ENCODE measurements at places on chromosomes 7 and 10.

DNA sequence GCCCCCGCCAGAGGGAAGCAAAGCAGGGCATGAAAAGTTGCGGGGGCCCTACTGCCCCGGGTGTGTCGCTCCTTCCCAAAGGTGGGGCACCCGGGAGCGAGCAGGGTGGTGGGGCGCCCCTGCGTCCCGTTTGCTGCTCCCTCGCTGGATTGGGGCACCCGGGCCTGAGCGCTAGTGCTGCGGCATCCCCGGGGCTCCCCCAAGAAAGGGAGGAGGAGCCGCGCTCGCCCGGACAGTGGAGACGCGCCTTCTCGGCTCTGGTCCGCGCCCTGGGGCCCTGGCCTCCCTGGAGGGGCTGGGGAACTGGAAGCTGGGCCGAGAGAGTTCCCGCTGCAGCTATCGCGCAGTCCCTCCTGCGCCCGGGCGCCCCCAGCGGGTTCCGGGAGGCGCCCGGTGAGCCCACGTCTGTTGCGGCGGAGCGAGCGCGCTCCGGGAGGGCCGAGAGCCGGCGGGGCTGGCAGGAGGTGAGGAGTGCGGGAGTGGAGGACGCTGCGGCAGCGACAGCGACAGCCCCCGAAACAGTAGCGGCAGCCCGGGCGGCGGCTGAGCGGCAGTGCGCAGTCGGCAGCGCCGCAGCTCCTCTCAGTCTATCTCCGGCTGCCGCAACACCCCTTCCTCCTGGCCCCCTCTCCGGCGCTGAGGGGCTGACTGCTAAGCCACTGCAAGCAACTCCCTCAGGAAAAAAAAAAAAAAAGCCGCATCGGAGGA is 504 bp upstream of the BMPER start:
- DNase-seq: no peak

GRCh38 chr10:129330211-129330610 is 136.8 kb upstream of the MGMT start:
- no peak for DNase-seq

- no peak for DNase-seq
Measured at GRCh38 chr10:71882813-71883659, 32.0 kb upstream of the PSAP start.

DNA sequence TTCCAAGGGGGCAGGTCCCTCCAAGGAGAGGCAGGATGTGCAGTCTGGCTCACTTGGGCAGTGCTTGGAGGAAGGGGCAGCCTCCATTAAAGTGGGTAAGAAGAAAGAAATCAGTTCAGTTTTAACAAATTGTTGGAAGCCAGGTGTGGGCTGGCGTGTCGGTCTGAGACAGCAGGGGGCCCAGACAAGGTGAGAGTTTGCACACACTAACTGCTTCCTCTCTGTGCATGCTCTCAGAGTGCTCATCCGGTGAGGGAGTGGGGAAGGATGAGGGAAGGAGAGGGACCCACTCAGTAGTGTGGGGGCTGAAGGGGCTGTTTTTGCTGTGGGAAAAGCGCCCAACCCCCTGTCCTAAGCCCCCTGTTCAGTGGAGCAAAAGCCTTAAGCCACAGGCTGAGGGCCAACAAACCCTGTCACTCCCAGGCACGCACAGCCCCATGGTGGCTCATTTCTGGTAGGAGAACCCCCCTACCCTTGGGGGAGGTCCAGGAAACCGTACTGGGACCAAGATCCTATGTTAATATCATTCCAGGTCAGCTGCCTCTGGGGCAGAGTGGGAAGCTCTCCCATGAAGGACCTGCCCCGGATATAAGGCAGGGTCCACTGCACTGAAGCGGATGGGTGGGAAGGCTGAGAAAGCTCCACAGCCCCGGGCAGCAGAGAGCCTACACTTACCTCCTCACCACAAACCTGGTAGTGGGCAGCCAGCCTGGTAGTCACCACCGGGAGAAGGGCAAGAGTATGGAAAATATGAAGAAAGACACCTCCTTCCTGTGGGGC is 5.1 kb upstream of the PCBD1 start:
- no peak for DNase-seq

- no peak for DNase-seq
Measured at GRCh38 chr10:43689618-43689954, 40.9 kb upstream of the ZNF32 start.

DNA sequence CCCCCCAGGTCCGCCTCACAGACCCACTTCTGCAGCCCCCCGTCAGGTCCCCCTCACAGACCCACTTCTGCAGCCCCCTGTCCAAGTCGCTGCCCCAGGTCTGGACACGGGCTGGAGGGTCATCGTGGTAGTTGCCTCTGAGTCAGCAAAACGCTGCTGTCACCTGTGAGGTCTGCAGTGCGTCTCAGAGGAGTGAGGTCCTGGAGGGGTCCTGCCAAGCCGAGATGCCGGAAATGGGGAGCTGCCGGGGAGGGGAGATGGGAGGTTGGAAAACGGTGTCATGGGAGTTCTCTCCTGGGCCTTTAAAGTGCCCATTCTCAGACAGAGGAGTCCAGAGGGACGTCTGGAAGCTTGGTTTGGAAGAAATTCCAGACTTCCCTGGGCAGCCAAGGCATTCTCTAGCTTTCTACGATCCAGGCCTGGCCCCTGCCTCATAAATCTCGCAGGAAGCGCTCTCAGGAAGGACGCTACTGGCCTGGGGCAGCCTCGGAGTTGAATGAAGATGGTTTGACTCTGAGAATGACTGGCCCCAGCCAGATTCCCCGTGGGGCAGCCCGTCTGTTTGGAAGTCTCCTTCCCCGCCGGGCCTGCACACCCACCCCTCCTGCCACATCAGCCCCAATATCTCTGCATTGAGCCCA is 38.7 kb downstream of the CALML3 start:
- DNase-seq: no peak

DNA sequence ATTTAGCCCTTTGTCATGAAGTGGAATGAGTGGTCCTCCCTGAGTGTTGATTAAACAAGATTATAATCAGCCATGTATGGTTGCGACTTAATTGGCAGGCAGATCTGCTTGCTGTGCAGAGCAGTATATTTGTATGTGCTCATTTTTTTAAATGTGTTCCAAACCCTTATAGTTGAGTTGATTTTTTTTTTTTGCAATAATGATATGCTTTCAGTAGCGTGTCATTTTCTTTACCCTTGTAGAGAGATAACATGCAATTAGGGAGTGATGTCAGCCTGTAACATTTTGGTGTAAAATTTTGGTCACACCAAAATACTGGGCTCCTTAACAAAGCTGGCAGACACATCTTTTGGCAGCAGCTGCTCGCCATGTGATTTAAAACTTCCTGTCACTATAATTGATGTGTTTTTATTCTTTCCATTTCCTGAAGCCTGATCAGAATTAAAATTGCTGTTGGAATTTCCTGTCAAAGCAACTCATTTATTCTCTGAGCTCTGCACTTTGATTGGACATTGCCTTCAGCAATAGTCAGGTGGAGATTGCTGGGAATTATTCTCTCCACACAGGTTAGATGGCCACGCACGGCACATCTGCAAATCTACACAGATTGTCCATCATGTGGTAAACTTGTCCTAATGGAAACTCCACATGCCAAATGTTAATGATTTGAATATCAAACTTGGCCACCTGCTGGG is 125.3 kb downstream of the DYNC1I1 start:
- no peak for DNase-seq

DNA sequence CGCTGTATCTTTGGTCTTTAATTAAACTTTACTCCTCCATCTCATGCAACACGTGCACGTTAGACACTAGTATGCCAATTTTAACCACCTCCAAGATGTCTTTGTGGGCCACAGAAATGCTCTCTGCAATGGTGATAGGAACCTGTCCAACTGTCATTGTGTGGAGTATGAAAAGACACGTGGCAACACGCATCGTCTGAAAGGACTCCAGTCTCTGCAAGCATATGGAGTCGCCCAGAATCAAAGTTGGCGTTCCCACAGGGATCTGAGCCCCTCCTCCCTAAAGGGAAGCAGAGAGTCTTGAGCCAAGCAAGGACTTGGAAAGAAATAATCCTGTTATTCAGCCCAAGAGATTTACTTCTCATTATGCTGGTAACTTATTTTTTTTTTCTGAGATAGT is 301.1 kb downstream of the CALN1 start:
- no peak for DNase-seq

DNA sequence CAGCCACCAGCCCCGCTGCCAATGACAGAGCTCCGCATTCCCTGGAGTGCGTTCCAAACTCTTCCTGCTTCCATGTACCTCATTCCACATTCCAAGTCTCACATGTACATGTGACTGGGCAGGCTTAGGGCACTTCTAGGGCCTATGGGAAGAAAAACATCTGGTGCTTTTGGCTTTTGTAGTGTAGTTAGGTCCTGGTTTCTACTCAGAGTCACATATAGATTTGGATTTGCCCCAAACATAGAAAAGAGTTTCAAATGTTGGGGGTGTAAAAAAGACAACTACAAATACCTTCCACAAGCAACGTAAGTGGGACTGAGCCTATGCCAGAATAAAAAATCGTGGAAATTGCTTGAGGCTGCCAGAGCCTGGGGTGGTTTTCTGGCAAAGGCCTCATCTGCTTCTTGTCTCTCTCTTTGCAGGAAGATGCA is 84.1 kb downstream of the ZNF467 start:
- no peak for DNase-seq

DNA sequence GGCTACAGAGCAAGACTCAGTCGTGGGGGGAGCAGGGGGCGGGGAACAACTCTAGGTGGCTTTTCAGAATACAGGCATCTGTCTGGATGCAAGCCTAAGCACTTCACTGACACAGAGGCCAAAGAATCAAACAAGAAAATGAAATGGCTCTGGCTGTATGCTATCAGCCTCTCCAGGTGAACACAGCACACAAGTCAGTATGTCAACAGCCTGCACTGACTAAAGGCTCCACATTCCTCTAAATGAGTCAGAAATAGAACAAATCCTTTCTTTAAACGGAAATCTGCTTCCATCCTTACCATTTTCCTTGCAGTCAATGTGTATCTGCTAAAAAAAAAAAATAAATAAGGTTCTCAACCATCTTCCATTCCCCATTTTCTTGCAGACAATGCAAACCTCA is 88.3 kb downstream of the ARMH3 start:
- DNase-seq: no peak

DNA sequence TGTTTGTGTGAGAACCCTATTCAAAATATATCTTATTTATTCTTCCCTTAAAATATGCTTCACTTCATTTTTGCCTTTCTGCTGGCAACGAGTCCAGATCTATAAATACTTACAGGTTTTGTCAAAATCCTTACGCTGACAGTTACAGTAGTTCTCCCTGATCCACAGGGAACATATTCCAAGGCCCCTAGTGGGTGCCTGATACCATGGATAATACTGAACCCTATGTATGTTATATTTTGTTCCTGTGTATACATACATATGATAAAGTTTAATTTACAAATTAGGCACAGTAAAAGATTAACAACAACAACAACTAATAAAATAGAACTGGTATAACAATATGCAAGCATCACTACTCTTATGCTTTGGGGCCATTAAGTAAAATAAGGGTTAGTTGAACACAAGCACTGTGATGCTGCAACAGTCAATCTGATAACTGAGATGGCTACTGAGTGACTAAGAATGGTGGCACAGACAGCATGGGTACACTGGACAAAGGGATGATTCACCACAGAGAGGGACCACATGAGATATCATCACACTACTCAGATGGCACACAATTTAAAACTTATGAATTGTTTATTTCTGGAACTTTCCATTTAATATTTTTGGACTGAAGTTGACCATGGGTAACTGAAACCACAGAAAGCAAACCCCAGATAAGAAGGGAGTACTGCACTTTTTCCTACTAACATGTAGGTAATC is 29.4 kb upstream of the PCGF5 start:
- DNase-seq: no peak

- DNase-seq: no peak
Measured at GRCh38 chr7:71976645-71977044, 435.5 kb downstream of the CALN1 start.

- no peak for DNase-seq
Measured at GRCh38 chr10:15208221-15208620, 39.7 kb upstream of the NMT2 start.

GRCh38 chr7:37526623-37527022 is 78.0 kb upstream of the ELMO1 start:
- DNase-seq: no peak

DNA sequence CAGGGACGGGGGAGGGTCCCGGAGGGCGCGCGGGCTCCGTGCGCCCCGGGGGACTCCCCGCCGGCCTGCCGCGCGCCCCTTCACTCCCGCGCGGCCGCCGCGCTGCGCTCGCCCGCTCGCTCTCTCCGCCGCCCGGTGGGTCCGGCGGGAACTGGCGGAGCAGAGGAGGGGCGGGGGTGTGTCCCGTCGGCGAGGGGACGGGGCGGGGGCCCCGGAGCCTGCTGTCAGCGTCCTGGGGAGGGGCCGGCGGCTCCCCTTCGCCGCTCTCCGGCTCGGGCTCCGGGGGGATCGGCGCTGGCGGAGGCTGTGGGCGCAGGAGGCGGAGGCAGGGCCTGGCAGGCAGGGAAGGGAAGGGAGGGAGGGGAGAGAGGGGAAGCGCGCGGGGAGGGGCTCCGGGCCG is at the start of gene SH3PXD2A:
Gene SH3PXD2A, minus strand, starts transcription at position 153 of the 400 bp plus-strand sequence. CDS start 310 bp downstream, outside the sequence.
- no peak for DNase-seq

GRCh38 chr10:3068968-3069737 is 1.8 kb downstream of the PFKP start:
- DNase-seq: no peak

DNA sequence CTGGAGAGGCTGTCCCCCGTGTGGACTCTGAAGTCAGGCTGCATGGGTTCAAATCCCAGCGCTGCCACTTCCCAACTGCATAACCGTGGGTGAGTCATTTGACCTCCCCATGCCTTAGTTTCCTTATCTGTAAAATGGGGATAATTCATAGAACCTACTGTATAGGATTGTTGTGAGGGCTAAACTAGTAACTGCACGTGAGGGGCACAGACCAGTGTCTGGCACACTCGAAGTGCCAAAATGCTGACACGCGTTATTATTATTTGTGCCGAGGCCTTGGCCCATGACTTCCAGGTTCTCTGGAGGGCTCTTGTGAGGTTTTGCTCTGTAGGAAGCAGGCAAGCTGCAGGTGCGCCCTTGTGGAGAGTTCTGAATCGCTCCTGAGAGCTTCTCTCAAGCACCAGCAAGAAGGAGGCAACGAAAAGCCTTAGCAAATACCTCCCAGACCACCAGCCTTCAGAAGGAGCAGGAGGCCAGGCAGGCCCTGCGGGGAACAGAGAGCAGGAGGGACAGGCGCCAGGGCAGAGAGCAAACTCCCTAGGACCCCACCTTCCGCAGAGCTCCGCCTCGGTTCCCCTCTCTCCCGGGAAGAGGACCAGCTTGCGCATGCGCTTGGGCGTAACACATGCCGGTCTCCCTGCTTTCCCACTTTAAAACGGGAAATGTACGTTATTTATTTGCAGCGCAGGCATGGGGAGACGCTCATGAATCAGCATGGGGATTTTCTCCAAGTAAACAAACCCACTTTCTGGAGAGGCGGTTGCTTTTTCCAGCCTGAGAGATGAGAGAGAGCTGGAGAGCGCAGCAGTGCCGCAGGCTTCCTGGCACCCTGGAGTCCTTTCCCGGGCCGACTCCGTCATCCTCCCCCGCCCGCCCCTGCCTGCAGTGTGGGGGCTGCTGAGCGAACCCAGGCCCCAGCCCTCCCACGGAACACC is 39.6 kb downstream of the SORCS3 start:
- no peak for DNase-seq

DNA sequence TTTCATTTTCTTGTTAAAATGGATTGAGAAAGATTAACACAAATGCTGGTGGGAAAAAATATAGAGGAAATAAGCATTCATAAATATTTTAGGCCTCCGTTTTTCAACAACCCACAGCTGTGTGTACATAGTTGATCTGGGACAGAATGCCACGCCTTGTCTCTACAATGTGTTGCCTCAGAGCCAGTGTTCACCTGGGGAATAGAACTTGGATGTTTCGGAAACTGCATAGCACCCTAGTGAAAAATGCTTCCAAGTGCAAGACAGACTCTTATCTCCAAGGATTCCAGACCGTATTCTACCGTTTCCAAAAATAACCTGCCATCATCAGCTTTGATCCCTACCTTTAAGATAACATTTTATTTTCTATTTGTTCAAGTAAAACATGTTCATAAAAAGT is 260.9 kb downstream of the SDK1 start:
- no peak for DNase-seq

Measured in cerebellar nuclear complex (tissue), 1 donor.